ENCODE measurements at places on chromosomes 3 and 15. TPM values are rescaled to one million over a fixed set of nuclear protein-coding genes. Genes with fewer than 3 reads are reported as not detected.

The RSRC1 gene
- 28.1 TPM for total RNA-seq

The IGSF10 gene
- 32.4 TPM for total RNA-seq

- DNase-seq, result no peak
- no peaks in the 10 kb centered on the region for H3K27me3 ChIP-seq
- H3K4me3 ChIP-seq, result no peak overlapping the region
- H3K4me1 ChIP-seq, result peaks cover 72% of the 10 kb centered on the region
- no peaks in the 10 kb centered on the region for H3K36me3 ChIP-seq
These were observed 66.6 kb downstream of the SLC12A8 start for GRCh38 chr3:125145751-125146475.

GRCh38 chr15:63880744-63881143, 47.0 kb upstream of the HERC1 start:
- H3K4me3 ChIP-seq, result no peak overlapping the region
- H3K27me3 ChIP-seq, result no peaks in the 10 kb centered on the region
- DNase-seq, result no peak

The IL12A gene
- 0.96 TPM for total RNA-seq

The PLA2G4E gene
- 1.5 TPM for total RNA-seq

The SLMAP gene
- total RNA-seq, result 65.2 TPM

Measured in upper lobe of right lung (tissue), 1 donor.